ENCODE measurements at places on chromosomes 12 and 14.

DNA sequence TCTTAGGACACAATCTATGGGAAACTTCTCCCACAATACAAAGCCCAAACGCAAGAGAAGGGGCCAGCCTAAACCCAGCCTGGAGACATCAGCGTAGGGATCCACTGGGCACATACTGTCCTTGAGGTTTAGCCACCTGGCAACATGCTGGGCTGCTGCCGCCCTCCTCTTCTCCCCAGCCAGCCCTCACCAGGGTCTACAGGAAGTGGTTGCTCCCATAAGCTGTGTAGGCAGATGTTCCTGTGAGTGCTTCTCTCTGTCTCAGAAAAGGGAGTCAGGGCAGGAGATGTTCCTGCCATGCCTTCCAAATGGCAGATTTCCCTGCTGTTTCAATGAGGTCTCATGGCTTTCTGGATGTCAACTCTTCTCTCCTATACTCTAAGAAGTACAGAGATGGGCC lies 241.4 kb downstream of the PCNX1 start:
- no peak for DNase-seq

DNA sequence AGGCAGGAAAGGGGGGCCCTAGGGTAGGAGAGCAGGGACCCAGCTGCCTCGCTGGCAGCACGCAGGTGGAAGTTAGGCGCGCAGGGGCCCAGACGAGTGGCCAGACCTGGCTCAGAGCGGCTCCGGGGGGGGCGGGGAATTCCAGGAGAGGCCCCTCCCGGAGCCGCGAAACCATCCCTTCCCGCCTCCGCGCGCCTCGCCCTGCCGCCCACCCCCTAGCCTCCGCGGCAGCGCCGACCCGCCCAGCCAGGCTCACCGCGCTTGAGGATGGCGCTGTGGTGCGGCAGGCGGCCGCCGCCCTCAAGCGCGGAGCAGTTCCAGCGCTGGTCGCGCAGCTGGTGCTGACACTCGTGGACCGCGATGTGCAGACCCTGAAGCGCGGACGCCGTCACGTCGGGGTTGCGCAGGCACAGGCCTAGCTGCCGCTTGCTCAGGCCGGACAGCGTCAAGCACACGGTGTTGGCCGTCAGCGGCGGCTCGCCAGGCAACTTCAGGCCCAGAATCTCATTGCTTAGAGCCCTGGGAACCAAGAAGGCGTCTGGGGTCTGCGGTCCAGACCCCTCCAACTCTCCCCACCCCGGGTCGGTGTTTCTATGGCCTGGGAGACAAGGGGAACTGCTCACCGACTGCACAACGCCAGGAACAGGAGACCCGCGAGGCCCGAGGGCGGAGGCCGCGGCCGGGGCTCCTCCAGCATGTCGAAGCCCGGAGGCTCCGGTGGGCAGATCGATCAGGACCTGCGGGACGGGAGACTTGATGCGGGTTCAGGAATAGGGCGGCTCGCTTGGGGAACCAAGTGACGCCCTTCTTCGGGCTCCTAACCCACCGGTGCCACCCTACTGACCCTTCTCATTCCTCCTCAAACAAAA lies 1.5 kb downstream of the WNT10B start:
- DNase-seq: peak; percentile 77

GRCh38 chr14:61561104-61561503 lies 134.2 kb upstream of the HIF1A start:
- no peak for DNase-seq

- no peak for DNase-seq
Observed at GRCh38 chr12:120229071-120229486, 28.2 kb upstream of the RPLP0 start.

DNA sequence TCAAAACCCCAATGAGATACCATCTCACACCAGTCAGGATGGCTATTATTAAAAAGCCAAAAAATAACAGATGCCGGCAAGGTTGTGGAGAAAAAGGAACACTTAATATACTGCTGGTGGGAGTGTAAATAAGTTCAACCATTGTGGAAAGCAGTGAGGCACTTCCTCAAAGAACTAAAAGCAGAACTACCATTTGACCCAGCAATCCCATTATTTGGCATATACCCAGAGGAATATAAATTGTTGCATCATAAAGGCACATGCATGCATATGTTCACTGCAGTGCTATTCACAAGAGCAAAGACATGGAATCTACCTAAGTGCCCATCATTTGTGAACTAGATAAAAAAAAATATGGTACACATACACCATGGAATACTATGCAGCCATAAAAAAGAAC lies 59.9 kb downstream of the MGST1 start:
- DNase-seq: no peak

DNA sequence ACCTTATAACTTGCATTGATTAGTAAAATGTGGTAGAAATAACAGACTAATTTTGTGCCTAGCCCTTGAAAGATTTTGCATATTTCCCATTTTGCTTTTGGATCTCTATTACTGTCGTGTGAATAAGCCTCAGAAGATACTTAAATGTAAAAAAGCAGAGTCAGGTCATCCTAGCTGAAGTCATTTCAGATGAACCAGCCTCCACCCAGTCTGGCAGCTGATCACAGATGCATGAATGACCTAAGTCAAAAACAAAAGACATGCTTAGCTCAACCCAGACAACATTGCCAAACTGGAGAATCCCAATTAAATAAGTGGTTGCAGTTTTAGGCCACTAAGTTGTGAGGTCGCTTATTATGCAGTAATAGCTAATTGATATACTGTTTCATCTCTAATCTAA lies 349.9 kb downstream of the C12orf50 start:
- no peak for DNase-seq

- no peak for DNase-seq
Observed at GRCh38 chr12:87687362-87687761, 341.8 kb downstream of the C12orf50 start.

GRCh38 chr12:3310271-3311026 lies 180.6 kb upstream of the PRMT8 start:
- DNase-seq: no peak

DNA sequence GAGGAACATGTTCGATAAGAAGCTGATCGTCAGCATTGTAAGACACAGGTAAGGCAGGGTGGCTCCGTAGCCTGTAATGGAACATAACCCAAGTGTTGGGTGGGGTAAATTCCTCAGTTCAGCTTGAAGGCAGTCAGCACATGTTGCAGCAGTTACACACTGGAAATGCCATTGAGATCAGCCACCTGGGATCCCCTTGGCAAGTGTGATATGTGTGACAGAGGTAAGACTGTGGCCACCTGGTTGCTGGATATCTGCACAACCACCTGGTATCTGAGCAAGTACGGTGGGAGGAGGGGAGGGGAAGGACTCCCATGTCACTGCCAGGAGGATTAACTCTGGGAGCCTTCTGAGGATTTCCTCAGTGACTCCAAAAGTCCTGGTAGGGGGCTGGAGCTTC lies 158.0 kb upstream of the CAND1 start:
- no peak for DNase-seq

DNA sequence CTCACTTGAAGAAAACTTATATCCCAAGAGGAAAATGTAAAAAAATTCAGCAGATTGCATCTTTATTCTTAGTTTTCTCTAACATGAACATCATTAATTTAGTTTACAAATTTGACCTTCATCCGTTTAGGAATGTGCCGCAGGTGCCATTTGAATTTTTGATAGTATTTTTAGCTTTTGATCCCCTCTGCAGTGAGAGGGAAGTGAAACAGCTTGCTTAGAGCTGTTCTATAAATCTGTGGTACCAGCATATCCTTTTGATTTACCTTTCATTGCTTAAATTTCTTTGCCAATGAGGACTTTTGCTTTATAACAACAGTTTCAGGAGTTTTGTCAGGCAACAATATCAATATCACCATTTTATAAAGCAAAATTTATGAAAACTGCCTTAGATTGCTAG lies 32.7 kb downstream of the DUSP6 start:
- DNase-seq: no peak

All from GM13976 (cell line).